ENCODE measurements at places on chromosomes 11 and 22.

- DNase-seq: no peak
Observed at GRCh38 chr11:61645179-61645868, 34.9 kb upstream of the DAGLA start.

DNA sequence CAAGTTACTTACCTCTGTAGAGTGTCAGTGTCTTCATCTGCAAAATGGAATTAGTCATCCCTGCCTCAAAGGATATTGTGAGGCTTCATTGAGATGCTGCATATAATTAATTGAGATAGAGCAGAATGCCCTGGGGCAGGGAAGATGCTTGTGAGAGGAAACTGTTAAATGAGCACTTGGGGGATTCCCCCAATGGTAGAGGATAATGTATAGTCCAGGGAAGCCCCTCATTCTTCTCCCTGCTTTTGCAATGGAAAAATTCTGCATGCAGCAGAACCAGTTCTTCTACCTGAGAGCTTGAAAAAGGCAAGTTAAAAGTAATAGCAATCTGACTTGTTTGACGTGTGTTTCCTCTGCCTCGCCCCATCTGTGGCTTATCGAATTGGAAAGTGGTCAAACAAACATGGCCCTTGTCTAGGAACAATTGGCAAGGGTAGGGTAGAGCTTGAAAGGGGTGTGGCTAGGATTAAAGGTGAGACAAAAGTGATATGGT, 90.9 kb downstream of the NAV2 start:
- no peak for DNase-seq

GRCh38 chr11:131658414-131658813, 288.0 kb downstream of the NTM start:
- DNase-seq: no peak

DNA sequence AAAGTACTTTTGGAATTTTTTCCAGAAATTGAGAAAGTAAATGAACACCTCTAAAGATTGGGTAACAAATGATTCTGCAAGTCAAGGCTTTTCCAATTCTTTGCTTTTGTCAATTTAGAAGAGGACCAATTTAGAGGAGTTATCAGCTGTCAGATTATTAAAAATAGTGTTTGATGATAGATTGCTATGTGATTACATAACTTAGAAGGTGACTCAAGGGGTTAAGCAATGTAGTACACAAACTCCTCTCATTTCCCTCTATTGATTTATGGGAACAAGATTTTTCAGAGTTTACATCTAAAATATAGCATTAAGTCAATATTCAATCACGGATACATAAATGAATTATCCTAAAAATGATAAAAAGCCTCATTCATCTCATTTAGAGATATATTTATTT, 70.3 kb downstream of the INSC start:
- DNase-seq: no peak

- no peak for DNase-seq
Observed at GRCh38 chr11:97015327-97015726, 625.5 kb downstream of the JRKL start.

GRCh38 chr11:126163074-126163700, 48.3 kb downstream of the RPUSD4 start:
- no peak for DNase-seq

- no peak for DNase-seq
Observed at GRCh38 chr22:41696703-41697102, 2.6 kb upstream of the MEI1 start.

DNA sequence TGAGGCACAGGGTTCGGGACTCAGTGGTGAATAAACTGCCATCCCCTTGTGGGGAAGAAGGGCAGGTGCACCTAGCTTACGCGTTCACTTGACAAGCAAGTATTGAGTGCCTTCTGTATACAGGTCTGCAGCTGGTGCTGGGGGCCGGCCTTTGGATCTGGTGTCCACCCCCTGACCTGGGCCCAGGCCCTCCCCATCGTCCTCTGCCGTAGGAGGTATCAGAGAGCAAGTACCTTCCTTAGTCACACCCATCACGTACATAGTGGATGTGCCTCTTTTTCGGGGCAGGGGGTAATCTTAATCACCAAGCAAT, 53.3 kb downstream of the SMIM38 start:
- no peak for DNase-seq

GRCh38 chr22:21951931-21952465, 650 bp downstream of the PPM1F start:
- peak; percentile 41 for DNase-seq

DNA sequence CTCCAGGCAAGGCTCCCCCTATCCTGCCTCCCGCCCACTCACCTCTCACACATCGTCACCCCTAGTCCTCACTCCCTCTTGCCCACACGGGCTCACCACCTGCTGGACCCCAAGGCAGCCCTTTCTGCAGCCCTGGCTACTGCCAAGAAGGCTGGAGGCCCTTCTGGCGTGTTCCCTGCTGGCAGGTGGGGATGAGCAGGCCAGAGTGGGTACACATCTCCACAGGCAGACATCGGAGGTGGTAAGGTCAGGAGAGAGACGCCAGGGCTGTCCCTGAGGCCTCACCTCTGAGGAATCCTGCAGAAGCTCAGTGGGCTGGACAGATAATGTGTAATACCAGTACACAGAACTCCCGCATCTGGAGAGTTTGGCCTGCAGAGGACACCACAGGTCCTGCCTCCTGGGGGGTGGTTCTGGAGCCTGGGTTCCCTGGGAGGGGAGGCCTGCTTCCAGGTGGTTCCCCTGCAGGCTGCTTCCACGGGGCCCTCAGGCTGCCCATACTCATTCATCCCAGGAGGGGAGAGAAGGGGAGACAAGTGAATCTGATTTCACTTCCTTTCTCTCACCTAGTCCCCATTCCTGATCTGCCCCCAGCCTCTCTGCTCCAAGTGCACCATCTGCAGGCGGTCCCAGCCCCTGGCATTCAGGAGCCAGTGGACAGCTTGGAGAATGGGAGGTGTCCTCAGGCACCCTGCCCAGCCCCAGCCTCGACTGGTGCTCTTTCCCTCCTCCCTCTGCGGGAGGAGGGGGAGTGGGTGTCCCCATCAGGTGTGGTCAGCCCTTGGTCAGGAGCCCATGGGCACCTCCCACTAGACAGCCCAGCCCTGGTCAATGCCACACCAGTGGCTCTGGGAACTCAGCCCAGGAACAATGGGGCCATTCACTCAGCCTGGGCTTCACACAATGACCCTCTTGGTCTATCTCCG, 6.1 kb upstream of the CHST1 start:
- DNase-seq: no peak

DNA sequence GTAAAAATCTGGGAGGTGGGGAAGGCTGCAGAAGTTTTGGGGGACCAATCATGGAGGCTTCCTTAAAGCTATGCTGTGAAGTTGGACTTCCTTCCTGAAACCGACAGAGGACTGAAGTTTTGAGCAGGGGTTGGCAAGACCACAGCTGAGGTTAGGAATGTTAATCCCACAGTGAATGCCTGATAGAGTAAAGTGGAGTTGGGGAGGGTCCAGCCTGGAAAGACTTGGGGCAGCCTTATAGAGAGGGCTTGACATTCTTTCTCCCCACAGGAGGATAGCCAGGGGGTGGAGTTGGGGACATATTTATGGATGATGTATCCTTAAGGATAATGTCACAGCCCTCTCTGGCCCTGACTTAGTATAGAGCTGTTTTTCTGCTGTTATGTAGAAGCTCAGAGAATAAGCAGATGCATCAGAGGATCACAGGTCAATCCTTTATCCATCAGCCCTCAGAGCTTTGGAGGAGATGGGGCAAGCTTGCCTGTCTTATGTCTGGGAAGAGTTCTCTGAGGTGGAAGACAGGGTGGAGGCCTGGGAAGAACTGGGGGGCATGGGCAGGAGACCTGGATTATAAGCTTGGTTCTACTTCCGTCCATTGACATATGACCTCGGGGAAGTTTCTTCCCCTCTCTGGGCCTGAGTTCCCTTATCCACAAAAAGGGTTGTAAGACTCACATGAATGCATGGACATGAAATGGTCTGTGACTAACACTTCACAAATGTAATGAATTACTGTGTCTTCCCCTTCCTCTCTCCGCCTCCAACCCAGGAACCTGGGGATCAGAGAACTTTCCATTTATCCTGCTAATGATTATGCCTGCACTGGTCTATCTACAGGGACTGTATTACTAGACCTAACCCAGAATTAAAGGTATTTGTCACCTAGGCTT, 317.8 kb downstream of the MIAT start:
- DNase-seq: no peak

DNA sequence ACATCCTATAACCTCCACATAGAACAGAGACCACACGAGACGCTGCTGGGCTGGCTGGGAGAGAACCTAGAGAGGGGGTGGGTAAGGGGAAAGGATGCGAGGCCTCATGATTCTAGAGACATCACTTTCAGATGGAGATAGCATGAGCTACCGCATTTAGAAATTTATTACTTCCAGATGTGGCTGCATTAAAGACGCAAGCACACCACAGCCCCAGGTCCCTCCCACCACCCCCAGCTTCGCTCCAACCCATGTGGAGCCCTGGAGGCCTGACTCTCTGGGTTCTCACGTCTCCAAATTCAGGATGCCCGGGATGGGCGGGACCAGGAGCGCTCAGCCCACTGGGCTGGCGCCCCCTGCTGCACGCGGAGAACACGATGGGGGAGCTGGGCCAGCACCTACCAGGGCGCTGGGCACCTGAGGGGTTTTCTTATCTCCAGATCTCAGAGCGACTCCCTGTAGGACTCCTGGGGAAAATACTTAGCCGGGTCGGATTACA, 13.6 kb downstream of the MRPL21 start:
- DNase-seq: no peak

- no peak for DNase-seq
Observed at GRCh38 chr11:127627629-127628457, 627.3 kb upstream of the KIRREL3 start.

DNA sequence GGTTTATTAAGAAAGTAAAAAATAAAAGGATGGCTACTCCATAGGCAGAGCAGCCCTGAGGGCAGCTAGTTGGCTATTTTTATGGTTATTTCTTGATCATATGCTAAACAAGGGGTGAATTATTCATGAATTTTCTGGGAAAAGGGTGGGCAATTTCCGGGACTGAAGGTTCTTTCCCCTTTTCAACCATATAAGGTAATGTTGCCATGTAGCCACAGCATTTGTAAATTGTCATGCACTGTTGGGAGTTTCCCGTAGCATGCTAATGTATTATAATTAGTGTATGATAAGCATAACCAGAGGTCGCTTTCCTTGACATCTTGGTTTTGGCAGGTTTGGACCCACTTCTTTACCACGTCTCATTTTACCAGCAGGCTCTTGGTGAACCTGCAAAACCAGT, 610.4 kb upstream of the B3GAT1 start:
- no peak for DNase-seq

DNA sequence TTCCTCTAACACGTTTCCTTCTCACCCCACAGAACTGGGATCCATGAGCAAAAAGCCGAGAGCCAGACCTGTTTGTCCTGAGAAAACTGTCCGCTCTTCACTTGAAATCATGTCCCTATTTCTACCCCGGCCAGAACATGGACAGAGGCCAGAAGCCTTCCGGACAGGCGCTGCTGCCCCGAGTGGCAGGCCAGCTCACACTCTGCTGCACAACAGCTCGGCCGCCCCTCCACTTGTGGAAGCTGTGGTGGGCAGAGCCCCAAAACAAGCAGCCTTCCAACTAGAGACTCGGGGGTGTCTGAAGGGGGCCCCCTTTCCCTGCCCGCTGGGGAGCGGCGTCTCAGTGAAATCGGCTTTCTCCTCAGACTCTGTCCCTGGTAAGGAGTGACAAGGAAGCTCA, 24.0 kb downstream of the CD5 start:
- no peak for DNase-seq

- no peak for DNase-seq
Observed at GRCh38 chr11:7690648-7691047, 15.6 kb downstream of the OVCH2 start.

DNA sequence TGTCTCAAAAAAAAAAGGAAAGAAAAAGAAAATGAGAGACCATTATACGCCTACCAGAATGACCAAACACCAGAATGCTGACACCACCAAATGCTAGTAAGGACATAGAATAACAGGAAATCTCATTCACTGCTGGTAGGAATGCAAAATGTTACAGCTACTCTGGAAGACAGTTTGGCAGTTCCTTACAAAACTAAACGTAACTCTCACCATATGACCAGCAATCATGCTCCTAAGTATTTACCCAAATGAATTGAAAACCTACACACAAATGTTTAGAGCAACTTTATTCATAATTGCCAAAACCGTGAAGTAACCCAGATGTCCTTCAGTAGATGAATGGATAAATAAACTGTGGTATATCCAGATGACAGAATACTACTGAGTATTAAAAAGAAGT, 7.2 kb downstream of the CHKA start:
- no peak for DNase-seq

DNA sequence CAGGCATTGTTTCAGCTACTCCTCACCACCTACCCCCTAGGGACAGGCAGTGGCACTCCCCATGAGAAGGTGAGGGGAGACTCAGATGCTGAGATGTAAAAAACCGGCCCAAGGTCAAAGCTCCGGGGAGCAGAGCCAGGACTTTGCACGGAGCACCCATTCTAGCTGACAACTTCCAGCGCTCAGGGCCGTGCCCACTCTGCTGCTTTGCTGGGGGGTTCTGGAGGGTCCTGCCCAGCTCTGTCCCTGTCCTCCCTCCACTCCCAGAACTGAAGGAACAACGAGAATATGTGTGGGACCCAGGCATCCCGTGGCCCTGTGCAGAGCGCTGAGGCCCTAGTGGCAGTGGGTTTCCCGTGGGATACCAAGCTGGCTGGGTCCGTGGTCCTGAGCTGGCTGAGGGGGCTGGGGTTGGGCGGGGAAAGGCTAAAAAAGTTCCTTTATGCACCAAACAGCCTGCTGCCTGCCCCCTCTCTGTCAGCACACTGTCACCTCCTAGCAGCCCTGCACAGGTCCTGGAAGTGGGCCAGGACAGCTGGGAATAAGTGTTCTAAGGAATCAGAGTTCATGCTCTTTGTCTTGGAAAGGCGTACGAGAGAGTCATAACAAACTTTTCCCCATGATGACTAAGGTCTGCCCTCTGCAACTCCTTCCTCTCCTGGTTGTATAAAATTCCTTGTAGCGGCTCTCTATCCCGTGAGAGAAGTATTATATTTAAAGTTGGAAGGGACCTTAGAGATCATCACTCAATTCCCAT, 1.9 kb downstream of the MS4A10 start:
- DNase-seq: no peak

- DNase-seq: peak; percentile 46
Observed at GRCh38 chr22:41517172-41518047, 26.9 kb downstream of the POLR3H start.

- no peak for DNase-seq
Observed at GRCh38 chr22:38774496-38775166, 18.8 kb upstream of the SUN2 start.

- DNase-seq: no peak
Observed at GRCh38 chr11:14657841-14658240, 14.2 kb downstream of the PDE3B start.

DNA sequence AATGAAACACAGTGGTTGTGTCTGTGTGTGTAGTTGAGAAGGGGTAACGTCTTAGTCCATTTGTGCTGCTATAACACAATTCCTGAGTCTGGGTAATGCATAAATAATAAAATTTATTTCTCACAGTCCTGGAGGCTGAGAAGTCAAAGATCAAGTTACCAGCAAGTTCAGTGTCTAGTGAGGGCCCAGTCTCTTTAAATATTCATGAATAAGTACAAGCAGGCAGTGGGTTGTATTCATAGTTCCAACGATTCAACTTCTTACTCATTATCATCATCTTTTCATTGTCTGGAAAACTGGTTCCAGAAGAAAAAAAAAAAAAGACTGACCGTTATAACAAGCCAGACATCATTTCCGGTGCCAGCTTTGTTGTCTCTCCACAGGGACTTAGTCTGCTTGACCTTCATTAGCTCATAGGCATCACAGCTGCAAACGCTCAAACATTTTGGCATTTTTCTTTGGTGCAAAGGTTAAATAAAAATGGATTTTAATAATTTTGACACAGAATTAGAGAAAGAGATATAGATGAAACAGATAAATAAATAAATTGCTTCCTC, 1297.5 kb downstream of the LRRC4C start:
- no peak for DNase-seq

GRCh38 chr22:36257948-36258670, 5.2 kb downstream of the APOL1 start:
- no peak for DNase-seq

Measured in activated CD4-positive, CD25-positive, alpha-beta regulatory T cell treated with anti-CD3 and anti-CD28 coated beads, Interleukin-2, amount 50 U/mL, for 72 hours (primary cell).